NCI-H748 treated with DMSO at 0.1 percent for 48 hours (cell line): ENCODE measurements at places on chromosomes 11 and 22.

- DNase-seq = no peak
These were observed 124.2 kb upstream of the PITPNB start for GRCh38 chr22:28043266-28043665.

DNA sequence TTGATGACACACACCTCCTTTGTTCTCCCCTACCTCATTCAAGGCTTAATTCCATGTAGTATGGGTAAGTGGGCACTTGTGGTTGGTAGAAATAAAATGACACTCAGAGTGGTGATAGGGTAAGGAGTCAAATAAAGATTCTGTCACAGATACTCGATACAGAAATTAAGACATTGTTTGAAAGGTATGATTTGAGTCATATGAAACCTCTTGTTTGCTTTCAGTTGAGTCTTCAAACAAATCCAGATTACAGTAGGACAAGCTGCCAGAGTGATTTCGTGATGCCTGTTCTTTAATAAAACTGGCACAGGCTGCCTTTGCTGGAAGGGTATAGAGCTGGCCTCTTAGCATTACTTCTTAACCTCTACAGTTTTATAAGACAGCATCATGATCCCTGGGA lies 182.4 kb downstream of the SPON1 start:
- DNase-seq = no peak

DNA sequence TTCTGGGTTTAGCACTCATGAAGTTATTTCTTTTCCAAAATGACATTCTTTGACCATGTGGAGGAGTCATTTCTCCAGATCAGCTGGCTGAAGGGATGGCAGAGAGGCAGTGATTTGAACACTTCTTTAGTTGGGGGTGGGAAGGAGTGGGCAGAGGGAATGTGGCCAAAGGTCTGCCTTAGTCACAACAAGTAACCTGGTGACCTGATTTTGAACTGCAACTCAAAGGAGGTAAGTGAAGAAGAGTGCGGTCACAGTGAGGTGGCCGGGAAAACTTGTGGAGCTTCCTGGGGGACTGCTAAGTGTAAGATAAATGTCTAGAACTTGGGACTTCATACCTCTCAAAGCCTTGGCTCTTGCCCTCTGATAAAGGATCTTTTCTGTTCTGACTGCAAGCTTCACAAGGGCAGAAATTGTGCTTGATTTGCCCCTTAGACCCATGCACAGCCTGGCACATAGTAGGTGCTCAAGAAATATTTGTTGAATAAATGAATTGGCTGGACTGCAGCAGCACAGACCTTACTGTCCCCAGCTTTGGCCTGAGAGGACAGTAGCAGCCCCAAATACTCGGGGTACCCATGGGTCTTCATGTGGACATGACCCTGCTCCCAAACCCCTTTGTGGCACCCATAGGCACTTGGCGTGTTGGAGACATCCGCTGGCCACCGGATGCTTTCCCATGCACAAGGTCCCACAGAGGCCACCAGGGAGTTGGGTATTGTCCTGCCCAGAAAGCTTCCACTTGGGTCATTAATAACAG lies 99.0 kb upstream of the ALX4 start:
- DNase-seq = no peak

DNA sequence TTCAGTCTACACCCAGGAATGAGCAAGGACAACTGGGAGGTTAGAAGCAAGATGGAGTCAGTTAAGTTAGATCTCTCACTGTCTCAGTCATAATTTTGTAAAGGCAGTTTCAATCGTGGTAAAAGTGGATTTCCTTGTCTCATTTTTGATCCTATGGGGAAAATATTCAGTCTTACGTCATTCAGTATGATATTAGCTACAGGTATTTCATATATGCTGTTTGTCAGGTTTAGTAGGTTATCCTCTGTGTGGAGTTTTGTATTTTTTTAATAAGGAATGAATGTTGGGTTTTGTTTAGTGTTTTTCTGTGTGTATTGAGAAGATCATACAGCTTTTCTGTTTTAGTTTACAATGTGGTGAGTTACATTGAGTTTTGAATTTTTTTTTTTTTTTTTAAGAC lies 11.8 kb downstream of the SPECC1L start:
- no peak for DNase-seq

- DNase-seq = no peak
These were observed 27.0 kb upstream of the CCDC89 start for GRCh38 chr11:85712953-85713352.

- DNase-seq = no peak
These were observed 84.7 kb upstream of the WNT7B start for GRCh38 chr22:46061501-46062231.

DNA sequence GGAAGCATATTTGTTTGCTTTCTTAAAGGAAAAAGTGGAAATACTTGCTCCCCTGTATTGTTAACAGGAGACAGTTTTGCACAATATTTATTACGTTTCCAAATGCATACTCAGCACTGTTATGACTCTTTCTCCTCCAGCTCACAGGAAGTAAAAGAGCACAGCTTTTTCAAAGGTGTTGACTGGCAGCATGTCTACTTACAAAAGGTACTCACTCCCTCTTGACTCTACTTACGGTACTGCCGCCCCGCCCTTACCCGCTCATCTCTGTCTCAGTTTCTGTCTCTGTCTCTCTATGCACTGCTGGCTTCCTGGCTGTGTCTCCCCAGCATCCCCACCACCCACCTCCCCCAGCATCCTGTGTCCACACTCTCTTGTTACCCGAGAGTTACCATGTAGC lies 32.2 kb upstream of the MYO18B start:
- DNase-seq = no peak

DNA sequence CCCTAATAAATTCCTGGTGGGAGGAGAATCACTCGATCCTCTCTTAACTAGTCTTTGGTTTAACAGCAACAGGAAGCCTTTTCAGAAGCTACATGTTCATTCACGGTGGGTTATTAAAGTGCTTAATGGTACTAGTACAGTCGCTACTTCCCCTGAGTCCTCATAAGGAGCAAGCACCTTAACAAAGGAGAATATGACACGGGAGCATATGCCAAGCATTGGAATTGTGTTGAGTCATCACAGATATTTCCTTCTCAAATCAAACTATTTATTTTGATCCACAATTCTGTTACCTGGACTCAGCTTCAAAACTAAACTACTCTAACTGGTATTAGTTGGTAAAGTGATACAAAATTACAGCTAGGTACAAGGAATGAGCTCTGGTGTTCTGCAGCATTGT lies 177.5 kb upstream of the CTSC start:
- DNase-seq = no peak

GRCh38 chr11:134360050-134360835 lies 28.5 kb downstream of the GLB1L2 start:
- peak; percentile 15 for DNase-seq

GRCh38 chr22:30413001-30413400 lies 12.6 kb upstream of the MTFP1 start:
- DNase-seq = no peak

DNA sequence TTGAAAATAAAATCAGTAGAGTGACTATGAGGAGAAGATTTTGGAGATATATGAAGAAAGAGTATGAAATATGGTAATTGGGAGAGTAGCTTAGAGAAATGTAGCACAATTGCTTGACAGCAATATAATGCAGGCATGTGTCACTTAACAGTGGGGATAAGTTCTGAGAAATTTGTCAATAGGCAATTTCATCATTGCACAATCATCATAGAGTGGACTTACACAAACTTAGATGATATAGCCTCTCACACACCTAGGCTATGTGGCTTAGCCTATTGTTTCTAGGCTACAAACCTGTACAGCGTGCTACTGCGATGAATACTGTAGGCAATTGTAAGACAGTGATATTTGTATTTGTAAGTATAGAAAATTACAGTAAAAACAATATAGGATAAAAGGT lies 573.6 kb downstream of the JRKL start:
- DNase-seq = no peak

- no peak for DNase-seq
These were observed 37.2 kb downstream of the MUC5B start for GRCh38 chr11:1260023-1260501.

- no peak for DNase-seq
These were observed 55.9 kb downstream of the PPFIA1 start for GRCh38 chr11:70326365-70326811.

GRCh38 chr11:67253872-67254624 lies 12.2 kb upstream of the GRK2 start:
- no peak for DNase-seq

GRCh38 chr11:363948-364761 lies 5.1 kb upstream of the B4GALNT4 start:
- DNase-seq = peak; percentile 19

DNA sequence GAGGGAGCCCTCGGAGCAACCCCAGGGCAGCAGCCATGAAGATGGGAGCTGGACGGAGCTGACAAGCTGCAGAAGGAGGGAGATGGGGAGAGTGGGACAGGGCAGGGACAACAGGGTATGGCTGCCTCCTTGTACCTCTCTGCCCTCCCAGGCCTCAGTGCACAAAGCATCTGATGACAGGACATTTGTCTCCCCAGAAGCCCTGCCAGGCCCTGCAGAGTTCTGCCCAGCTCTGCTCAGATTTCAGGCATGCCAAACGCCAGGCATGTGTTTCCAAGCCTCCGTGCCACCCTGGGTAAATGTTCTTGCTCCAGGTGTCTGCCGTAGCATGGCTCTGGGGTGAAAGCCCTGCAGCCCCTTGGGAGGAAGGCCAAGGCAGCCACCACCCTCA lies 1.1 kb upstream of the IFITM10 start:
- no peak for DNase-seq

GRCh38 chr11:6453152-6453551 lies 12.4 kb upstream of the HPX start:
- DNase-seq = no peak

DNA sequence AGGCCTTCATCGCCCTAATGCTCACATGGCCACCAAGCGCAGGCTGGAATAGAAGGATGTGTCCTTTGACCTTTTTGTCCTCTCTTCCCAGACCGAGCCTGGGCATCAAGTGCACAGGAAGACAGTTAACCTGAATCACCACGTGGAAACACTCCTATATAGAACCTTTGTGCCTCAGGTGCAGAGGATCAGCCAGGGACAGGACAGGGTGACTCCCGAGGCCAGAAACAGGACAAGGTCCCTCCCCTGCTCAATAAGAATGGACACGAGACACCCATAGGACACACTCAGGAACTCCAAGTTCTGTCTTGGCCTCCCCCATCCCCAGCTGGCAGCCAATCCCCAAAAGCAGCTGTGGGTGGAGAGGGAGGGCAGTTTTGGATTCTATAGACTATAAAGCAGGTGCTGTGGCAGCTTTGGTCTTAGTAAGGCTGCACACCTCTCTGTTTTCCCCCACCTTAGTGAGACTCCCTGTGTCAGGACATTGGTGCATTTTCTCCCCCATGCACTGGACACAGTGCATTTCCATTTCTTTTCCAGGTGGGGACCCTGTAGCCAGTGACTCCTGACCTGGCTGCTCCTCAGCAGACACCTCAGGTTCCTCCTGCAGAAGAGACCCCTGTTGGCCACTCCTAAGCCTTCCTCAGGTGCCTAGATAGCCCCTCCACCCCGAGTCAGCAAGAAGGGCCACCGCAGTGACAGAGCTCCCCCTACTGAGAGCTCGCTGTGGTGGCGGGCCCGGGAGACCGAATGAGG lies 43.6 kb upstream of the POU2AF1 start:
- DNase-seq = peak; percentile 11

- no peak for DNase-seq
These were observed 207.5 kb downstream of the PGR start for GRCh38 chr11:100922121-100922520.

GRCh38 chr11:115185931-115186330 lies 318.3 kb downstream of the CADM1 start:
- DNase-seq = no peak

DNA sequence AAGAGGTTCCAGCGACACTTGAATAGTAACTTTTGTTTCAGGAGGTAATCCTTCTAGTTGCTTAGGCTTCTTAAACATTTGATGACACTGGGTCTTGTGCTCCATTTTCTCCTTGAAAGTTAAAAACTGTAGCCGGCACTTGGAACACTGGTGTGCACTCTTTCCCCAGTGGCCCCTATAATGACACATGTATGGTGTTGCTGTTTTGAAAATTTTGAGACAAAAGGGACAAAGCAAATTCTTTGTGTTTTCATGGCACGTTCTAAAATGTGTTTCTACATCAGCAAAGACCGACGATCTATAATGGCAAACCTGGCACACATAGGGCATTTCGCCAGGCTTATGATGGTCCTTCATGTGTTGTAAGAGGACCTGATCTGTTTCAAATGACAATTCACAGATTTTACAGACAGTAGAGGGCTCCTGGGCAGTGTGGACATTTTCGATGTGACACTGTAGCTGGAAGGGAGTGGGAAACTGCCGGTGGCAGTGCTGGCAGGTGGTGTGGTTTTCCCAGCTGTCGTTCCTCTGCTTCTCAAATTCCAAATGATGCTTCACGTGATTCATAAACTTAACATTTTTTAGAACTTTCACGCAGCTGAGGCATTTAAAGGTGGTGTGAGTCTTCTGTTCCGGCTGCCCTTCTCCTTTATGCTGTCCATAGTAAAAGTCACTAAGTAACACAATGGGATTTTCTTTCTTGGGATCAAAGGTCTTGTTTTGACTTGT lies 20.5 kb downstream of the ZNF280B start:
- no peak for DNase-seq
